NCI-H524 treated with DMSO at 0.1 percent for 48 hours (cell line): ENCODE measurements at places on chromosomes 11 and 22.

DNA sequence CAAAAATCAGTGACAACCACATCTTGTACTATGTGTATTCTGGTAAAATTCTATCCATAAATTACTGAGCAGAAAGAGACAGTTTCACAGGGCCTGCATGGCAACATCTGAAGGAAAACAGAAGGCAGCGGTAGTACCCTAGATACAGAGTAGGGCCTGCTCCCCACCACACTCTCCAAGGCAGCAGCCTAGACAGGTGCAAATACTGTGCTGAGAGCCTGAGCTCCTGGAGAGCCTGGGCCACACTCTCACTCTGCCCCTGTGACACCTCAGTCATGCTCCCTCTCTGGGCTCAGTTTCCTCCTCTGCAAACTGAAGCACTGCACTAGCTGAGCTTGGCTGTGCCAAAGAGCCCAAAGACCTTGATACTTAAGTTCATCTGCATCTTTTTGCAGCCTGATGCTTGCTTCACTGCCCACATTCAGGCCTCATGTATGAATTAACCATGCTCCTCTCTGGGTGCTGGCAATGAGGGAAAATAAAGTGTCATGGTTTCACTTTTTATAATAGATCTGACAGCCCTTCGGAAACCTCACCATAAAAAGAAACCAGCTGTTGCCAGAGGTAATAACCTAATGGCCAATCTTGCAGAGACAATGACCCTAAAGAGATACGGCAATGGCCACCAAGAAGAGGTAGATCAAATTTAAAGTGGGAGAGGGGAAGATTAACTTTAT lies 104.7 kb downstream of the PLEKHA7 start:
- DNase-seq: no peak

- peak; percentile 34 for DNase-seq
These were observed 33.8 kb upstream of the LRRC32 start for GRCh38 chr11:76704171-76704948.

GRCh38 chr11:129639300-129639699 lies 176.3 kb upstream of the TMEM45B start:
- no peak for DNase-seq

- DNase-seq: no peak
These were observed 21.1 kb downstream of the FAM76B start for GRCh38 chr11:95768521-95768920.

GRCh38 chr11:126277322-126277721 lies 5.6 kb upstream of the TIRAP start:
- DNase-seq: no peak

GRCh38 chr11:116782728-116783127 lies 5.1 kb downstream of the ZPR1 start:
- no peak for DNase-seq

GRCh38 chr11:47259232-47259977 lies 1.6 kb downstream of the NR1H3 start:
- no peak for DNase-seq

DNA sequence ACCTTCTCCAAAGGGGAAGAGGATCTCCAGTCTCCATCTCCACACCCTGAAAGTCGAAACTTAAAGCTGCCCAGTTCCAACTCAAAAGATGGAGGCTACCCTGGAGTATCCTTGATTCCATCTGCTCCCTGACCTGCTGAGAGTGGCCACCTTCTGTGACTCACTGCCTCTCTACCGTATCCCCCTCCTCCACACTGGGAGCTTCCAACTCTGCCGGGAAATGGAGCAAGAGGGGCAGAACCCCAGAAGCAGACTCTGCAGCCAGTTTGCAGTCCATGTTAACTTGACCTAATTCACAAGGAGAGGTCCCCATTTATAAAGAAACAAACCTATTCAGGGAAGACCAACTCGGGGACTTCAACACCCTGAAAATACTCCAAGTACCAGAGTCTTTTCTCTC lies 22.0 kb upstream of the IRAG1 start:
- DNase-seq: no peak

GRCh38 chr11:44707094-44707493 lies 19.7 kb upstream of the TSPAN18 start:
- no peak for DNase-seq

DNA sequence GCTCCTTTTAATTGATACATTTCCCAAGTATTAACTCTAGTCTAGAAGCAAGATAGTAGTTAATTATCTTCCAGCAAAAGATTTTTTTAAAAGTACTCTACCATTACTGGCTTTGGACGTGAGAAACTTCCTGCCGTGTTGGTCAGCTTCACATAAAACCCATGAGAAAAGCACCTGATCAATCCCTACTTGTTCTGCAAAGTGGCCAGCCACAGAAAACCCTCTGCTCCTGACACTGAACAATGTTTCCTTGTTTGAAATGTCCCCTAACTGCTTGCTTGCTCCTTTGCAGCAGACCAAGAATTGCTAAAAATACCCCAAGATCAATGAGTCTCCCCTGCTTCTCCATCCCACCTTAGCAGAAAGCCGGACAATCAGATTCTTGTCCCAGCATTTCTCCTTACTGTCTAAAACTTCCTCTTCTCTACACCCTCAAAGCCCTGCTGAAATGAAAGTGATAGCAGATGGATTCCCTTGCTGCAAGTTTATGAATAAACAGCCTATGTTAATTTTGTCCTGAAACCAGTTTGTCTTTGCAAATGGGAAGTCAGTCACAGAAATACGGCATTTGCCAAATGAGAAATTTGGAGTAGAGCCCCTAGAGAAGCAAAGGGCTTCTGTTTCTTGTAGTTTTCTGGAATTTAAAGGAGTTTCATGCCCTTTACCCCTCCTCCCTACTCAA lies 207.1 kb upstream of the ARHGAP20 start:
- no peak for DNase-seq

GRCh38 chr22:19658967-19659804 lies 55.1 kb upstream of the SEPTIN5 start:
- no peak for DNase-seq

DNA sequence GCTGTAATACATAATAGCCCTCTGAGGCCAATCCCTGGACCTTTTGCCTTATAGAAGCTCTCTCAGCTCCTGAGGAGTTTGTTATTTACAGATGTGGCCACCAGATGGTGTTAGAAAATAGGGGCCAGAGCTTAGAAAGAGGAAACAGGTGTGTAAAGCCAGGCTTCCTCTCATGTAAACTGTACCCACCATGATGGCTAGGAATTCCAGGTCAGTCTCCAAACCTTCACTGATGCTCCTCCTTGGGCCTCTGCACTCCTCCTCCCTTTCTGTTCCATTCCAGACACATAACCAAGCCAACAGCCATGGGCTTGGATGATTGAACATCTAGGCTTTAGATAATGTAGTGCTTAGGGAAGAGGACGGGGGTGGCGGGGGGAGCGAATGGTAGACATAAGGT lies 39.7 kb downstream of the USP35 start:
- DNase-seq: peak; percentile 19

DNA sequence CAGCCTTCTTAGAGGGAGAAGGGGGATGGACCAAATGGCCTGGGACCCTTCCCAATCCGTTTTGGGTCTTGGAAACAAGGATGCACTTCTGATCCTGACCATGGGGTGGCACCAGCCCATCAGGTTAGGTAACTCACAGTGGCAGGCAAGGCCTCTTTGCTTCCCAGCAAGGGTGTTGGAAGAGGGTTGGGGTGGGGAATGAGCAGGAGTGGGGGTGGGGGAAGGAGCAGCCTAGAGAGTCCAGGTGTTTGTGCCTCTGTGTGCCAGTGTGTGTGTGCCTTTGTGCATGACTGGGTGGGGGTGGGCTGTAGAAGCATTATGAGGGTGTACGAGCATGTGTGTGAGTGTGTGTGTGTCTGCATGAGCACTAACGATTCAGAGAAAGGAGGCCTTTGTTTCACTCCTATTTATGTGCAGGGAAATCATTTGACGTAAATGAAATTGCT lies 213.1 kb downstream of the INSC start:
- DNase-seq: no peak

DNA sequence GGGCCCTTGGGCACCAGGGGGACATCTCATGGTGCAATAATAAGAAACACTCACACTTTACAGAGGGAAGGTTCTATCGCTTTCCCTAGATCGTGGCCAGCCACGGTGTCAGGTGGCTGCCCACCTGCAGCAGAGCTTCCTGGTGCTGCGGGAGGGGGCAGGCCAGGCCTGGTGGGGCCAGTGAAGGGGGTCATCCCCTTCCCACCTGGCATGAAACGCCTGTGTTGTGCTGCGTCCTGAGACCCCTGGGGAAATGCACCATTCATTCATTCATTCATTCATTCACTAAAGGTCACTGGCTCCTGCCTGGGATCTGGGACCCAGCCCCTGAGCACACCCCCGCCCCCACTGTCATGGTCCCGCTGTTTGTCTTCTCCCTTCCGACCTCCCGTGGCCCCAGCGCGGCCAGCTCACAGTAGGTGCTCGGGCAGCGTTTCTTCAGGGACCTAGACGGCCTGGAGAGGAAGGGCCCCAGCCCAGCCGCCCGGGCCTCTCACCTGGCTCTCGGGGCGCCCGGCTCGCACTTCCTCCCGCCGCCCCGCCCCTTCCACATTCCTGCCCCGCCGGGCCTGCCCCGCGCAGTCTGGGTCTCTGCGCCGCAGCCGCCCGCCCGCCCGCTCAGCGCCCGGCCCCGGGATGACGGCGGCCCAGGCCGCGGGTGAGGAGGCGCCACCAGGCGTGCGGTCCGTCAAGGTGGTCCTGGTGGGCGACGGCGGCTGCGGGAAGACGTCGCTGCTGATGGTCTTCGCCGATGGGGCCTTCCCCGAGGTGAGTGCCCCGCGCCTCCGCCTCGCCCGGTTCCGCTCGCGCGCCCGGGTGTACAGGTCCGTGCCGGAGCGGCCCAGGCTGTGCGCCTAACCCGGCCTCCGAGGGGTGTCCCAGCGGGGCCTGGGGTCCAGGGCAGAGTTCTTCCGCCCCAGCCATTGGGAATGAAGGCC lies at the start of gene RHOD:
RHOD (plus strand) TSS at position 581 of the 938 bp plus-strand sequence; CDS start at position 637, 56 bp downstream.
- DNase-seq: no peak

DNA sequence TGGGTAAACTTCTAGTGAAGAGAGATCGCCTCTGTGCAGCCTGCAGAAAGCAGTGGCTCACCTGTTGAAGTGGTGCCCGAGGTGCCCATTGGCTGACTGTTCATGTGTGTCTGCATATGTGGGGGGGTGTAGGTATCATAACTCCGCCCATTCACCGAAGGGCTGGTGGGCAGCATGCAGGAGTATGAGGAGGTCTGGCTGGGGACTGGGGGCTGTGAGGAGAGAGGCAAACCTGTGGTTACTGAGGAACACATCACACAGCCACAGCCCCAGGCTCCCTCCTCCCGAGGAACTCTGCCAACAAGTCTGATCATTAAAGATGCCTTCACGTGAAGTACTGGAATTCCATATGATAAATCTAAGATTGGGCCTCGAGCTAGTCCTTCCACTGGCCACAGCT lies 20.5 kb downstream of the PAX6 start:
- no peak for DNase-seq

GRCh38 chr22:49751318-49751965 lies 76.2 kb downstream of the BRD1 start:
- no peak for DNase-seq

- no peak for DNase-seq
These were observed 76.6 kb upstream of the LRRC4C start for GRCh38 chr11:41536021-41536568.

DNA sequence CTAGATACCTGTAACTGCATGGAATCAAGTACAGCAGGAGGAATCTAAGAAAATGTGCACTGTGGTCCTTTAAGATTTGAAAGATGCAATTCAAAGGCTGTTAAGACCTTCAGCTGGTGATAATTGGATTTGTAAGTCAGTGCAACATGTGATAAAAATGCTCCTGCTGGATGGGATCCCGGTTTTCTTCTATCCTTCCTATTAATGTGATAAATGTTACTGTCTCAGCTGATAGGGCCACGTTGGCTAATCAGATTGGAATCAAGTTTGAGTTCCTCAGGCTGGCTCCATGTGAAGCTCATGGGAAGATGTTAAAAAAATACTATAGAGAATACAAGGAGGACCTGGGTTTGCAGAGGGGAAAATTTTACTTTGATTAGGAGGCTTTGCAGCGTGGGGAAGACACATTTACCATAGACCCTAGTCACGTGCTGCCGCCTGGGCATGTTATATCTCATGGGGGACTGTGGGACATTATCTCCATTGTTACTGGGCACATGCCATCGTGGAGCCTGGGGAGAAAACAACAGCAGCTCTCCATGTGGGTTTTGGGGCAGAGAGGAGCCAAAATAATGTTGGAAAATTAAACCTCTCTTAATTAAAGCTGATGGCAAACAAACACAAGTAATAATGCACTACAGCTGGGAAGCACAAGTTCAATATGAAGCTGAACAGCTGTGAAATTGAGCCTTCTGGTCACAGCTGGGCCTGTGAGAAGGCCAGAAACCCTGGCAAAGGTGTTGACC lies 652.5 kb downstream of the NTM start:
- no peak for DNase-seq

DNA sequence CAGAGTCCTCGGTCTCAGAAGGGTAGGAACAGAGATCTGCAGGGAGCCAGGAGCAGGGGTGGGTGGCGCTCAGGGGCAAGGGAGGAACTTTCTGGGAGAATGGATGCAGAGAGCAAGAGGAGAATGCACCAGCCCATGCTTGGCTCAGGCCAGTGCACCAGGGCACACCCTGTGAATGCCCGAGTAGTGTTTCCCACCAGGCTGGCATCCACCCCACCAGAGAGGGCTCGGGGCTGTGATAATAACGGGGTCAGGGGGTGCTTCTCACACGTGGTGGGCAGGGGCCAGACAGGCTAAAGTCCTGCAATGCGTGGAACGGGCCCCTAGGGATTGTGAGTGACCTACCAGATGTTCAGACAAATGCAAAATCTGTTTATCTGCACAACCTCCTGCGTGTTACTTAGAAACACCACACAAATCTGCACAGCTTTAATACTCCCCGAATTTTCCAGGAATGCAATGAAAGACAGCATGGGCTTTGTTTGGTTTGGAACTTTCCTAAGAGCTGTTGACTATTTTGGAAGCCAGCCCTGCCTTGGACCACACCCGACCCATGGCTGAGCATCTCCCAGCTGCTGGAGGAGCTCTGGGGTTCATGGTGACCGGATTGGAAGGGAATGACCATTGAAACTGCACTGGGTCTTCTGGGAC lies 368.3 kb downstream of the SHANK2 start:
- no peak for DNase-seq

DNA sequence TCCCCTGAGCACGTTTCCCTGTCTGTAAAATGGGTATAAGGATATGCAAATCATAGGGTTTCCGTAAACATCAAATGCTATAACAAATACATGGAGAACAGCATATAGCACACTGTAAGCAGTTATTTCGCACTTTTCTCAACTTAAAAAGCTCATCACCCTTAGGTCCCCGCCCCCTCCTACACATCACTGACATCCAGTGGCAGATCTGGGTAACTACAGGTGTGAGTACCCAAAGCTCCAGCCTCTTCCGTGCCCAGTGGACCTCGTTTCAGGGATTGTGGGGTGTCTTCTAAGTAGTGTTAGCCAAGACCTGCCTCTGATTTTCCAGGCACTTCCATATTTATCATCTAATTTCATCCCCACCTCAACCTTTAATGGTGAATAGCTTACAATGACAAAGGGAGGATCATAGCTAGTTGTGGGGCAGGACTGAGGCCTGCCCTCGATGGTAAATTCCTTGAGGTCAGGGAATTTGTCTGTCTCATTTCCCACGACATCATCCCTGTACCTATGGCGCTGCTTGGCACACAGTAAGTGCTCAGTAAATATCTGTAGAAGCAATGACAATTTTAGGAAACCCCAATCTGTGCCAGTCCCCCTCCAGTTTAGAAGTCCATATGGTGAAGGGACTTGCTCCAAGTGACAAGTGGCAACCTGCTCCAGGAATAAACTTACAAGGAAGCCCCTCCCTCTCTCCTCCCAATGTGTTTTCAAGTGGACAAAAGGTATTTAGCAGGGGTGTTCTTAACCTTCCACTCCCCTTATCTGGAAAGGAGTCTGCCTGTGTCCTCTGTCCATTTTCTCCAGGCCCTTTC lies 340.5 kb downstream of the TENM4 start:
- peak; percentile 47 for DNase-seq

GRCh38 chr22:20904980-20905355 lies 12.2 kb upstream of the CRKL start:
- DNase-seq: no peak

- no peak for DNase-seq
These were observed 23.8 kb downstream of the PACSIN2 start for GRCh38 chr22:42991010-42991651.
